Right cardiac atrium (tissue), 5 donors: ENCODE measurements at places on chromosomes 4 and X. TPM values are rescaled to one million over a fixed set of nuclear protein-coding genes. Genes with fewer than 3 reads are reported as not detected.

Gene TMEM271
- not detected for total RNA-seq

Gene LDOC1
- 6.8 TPM for total RNA-seq

Gene TLR7
- 0.76 TPM for total RNA-seq

Gene DUX4
- not detected for total RNA-seq

Gene NPY1R
- 5.5 TPM for total RNA-seq

Gene FAM199X
- 11.9 TPM for total RNA-seq

Gene SLC25A43
- total RNA-seq = 5.7 TPM

Gene USP11
- total RNA-seq = 59.6 TPM

Gene TLR8
- total RNA-seq = 1.3 TPM

Gene CABS1
- total RNA-seq = not detected

Gene LAS1L
- total RNA-seq = 15.4 TPM

- DNase-seq = no peak
Measured at GRCh38 chrX:73213734-73214425, 771 bp downstream of the NAP1L2 start.

DNA sequence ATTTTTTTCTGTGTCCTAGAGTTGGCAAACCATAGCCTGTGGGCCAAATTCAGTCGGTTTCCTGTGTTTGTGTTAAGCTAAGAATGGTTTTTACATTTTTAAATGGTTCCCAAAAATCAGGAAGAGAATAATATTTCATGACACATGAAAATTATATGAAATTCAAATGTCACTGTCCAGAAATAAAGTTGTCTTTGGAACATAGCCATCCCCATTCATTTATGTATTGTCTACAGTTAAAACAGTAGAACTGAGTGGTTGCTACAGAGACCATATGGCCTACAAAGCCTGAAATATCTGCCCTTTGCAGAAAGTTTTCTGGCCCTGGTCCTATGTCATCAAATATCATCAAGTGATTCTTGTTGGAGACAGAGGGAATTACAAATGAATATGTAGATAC, 15.5 kb downstream of the FRMPD4 start:
- no peak for DNase-seq

DNA sequence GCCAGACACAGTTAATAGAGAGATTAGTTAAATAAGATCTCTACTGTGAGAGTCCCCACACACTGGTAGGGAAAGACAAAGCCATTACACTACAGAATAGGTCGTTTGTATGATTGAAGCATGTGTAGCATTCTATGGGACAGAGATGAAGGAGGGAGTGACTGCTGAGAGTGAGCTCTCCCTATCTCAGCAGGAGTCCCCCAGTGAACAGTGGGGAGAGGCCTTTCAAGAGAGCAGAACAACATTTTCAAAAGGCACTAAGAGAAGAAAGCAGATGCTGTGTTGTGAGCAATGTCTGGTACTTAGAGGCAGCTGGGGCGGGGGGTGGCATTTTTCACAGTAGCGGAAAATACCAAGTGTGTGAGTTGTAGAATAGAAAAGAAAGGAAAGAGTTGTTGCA, 413.6 kb downstream of the AFF2 start:
- DNase-seq = no peak

- DNase-seq = no peak
Measured at GRCh38 chr4:32147446-32148085, 1427.4 kb downstream of the PCDH7 start.

GRCh38 chrX:12672367-12673106, 118.7 kb upstream of the PRPS2 start:
- DNase-seq = no peak

GRCh38 chr4:11701966-11702725, 273.5 kb upstream of the HS3ST1 start:
- peak; percentile 27 for DNase-seq

GRCh38 chr4:73904491-73904890, 35.3 kb downstream of the CXCL1 start:
- peak; percentile 63 for DNase-seq

- no peak for DNase-seq
Measured at GRCh38 chr4:107509615-107510014, 210.4 kb downstream of the PAPSS1 start.

- DNase-seq = no peak
Measured at GRCh38 chrX:9062641-9063040, 28.7 kb upstream of the FAM9B start.

DNA sequence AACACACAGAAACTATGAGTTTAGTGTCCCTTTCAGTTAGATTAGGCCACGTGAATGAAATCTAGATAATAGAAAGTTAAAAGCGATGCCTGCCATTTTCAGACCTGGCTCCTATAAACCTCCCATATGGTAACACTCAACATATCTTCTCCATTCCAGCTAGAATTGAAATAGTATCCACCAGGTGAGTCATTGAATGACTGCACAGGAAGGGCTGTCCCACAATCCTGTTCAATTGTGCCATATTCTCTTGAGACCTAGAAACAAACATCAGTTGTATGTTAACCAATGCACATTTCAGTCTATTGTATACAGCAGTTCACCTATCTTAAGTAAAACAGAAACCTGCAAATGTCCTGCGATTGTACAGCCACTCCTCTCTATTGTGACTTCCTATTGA, 659.3 kb upstream of the SLIT2 start:
- no peak for DNase-seq

GRCh38 chr4:102305666-102306065, 39.6 kb downstream of the SLC39A8 start:
- no peak for DNase-seq

GRCh38 chr4:39305912-39306677, 60.1 kb downstream of the RFC1 start:
- DNase-seq = peak; percentile 60
